ENCODE measurements at places on chromosomes 3 and 15.

GRCh38 chr15:73956743-73957135 lies 30.5 kb downstream of the LOXL1 start:
- no peak for DNase-seq

- DNase-seq: no peak
Observed at GRCh38 chr3:49658711-49659110, 15.4 kb upstream of the APEH start.

- DNase-seq: no peak
Observed at GRCh38 chr3:16888785-16889607, 4.2 kb downstream of the PLCL2 start.

DNA sequence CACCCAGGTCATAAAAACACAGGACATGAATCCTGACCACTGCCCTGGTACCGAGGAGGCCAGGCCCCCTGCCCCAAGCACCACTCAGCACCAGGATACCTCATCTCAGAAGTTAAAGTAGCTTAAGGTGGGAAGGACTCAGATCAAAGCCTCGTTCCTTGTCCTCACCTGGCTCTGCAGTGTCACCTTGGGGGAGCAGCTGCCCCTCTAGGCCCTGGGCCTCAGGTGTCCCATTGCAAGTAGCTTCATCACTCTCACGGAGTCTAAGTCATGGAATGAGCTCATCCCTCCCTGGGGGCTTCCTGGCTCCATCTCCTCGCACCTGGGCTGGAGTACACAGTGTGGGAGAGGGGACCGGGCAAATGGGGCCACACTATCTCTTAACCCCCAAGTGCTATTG lies 148.0 kb downstream of the TPRA1 start:
- peak; percentile 47 for DNase-seq

GRCh38 chr15:36232491-36232890 lies 346.9 kb upstream of the CDIN1 start:
- DNase-seq: no peak

DNA sequence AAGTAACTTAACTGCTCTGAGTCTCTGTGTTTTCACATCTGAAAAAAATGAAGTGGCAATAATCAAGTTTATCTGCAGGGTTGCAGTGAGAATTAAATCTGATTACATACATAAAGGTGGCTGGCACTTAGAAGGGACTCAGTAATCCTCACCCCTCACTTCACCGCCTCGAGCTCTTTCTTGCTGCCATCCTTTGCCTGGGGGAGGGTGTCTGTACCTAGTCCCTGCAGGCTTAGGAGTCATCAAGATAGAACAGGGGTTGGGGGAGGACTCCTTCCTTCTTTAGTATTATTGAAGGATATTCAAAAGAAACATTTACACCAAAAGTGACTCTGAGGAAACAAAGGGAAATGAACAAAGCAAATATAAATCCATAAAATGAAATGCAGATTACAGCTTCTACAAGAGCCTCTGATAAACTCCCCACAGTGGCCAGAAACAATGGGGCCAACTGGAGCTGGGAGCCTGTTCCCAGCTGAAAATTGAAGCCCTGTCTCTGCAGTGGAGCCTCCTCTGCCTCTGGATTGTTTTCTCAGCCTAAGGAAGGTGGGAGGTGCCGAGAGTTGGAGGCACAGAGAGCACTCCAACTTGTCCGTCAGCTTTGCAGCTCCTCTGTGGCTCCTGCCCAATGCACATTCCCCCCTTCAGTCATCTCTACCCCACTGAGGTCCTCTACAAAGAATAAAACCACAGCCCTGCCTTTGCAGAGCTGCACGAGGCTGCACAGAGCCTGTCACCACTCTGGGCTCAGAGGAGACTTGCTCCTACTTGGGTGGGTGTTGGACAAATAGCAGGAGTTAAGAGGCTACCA lies 41.8 kb downstream of the CRYGS start:
- no peak for DNase-seq

GRCh38 chr3:55721716-55722484 lies 234.8 kb upstream of the WNT5A start:
- DNase-seq: no peak

DNA sequence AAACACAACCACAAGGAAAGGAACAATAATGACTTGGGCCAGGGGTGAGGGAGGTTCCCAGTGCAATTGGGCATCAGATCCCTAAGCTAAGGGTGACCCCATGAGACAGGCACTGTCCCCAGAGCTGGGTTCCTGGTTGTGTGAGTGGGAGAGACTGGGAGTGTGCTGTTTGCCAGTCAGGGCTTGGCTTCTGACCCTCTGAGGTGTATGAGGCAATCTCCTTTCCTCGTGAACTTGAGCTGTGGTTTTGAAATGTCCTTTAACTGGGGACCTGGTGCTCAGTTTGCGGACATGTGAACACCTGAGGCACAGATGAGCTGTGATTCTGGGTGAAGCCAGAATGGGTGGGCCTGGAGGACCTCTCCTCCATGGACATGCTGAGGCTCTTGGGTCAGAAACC lies 58.5 kb upstream of the PLXNA1 start:
- no peak for DNase-seq

DNA sequence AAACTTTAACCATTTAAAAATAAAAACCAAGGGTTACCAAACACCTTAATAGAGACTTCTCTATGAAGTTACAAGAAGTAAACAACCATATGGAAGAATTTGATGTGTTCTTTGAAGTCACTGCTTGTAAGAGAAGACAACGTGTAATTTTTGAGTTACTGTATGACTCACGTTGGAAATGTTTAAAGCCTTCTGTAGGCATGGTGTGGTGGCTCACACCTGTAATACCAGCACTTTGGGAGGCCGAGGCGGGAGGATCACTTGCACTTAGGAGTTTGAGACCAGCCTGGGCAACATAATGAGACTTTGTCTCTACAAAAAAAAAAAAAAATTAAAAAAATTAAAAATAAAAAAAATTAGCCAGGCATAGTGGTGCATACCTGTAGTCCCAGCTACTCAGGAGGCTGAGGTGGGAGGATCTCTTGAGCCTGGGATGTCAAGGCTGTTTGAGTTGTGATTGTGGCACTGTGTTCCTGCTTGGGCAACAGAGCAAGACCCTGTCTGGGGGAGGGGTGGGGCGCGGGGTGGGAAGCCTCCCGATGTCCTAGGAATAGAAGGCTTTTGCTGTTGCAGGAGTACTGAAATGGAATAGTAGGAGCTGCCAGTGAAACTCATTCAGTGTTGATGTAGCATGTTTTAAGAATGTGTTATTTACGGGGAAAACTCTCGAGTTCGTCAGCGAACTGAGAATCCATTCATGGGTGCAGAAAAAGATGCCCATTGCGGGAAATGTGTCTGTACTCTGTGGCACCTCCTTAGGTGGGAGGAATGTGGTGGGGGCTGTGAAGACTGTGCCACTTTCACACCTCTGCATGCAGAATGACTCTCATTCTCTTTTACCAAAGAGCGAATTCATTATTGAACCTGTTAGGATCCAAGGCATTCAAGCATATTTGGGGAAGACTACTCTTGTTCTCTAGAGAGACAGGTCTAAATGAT lies 134.2 kb downstream of the FNDC3B start:
- DNase-seq: no peak

GRCh38 chr3:11845651-11846050 lies 1.0 kb downstream of the TAMM41 start:
- no peak for DNase-seq

DNA sequence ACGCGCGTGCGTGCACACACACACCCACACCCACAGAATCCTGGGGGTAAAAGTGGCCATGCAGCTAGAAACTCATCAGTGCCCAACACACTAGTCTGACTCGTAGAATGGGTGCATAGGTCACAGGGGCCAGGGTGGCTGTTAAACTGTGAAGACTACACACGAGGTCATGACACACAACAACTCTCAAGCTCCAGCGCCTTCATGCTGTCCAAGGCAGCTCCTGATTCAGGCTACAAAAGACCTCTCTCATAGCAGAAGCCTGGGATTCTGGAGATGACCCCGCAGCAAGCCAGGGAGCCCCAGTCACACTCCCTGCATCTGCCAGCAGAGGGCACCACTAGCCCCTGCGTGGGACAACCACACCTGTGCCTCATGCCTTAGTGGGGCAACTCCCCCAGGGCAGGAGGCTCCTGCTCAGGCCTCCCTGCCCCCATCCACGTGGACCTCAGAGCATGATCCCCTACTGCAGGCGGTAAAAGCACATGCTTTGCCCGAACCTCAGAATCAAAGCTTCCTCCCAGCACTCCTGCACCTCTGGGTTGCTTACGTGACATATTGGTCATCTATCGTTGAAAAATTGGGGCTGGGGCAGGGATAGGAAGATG lies 93.1 kb downstream of the LRIG1 start:
- DNase-seq: peak; percentile 83

DNA sequence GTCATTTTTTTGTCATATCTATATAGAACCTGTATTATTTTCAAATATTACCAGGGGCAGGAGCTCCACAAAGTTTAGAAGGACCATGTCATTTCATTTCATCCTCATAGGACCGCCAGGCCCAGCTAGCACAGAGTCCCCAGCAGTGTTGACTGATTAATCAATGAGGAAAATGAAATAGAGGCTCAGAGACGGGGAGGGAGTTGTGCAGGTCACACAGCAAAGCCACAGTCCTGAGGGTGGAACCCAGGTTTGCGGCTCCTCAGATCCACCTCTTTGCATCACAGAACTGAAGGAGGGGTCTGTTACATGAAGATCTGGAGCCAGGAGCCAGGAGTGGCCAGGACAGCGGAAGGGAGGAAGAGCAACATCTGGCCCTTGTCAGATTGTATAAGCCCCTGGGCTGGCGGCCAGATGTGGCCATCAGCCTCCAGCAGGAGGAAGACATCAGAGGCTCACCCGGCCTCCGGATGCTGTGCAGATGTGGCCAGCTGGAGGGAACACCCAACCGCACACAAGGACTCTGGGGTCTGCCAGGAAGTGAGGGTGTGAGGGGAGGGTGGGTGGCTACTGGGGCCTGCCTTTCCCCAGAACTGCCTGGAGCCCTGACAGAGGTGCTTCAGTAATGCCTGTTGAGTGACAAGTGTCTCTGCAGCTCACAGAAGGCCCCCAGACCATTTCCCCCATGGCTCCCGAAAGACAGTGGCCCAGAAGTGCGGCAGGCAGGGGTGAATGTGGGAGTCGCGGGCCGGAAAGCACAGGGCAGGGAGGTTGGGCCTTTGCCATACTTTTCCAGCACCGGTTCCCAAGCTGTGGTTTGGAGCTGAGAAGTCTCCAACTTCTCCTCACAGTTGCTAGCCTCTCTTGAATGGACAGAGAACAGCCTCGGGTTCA lies 21.3 kb downstream of the EFCC1 start:
- no peak for DNase-seq

DNA sequence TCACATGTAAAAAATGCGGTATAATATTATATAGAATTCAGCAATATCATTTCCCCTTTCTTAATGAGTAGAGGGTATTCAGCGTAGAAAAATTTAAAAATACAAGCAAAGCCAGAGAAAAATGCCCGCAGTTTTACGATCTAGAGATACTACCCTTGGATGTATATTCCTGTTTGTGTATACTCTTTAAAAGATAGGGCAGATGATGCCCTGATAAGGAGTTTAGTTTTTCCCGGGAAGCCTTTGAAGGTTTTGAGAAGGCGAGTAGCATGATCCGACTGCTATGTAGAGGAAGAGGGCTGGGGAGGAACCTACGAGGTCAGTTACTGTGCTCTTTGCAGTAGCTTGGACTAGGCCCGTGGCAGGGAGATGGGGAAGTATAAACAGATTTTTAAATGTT lies 1.2 kb downstream of the YEATS2 start:
- DNase-seq: no peak

GRCh38 chr15:59532770-59533379 lies 78.7 kb upstream of the GCNT3 start:
- DNase-seq: no peak

DNA sequence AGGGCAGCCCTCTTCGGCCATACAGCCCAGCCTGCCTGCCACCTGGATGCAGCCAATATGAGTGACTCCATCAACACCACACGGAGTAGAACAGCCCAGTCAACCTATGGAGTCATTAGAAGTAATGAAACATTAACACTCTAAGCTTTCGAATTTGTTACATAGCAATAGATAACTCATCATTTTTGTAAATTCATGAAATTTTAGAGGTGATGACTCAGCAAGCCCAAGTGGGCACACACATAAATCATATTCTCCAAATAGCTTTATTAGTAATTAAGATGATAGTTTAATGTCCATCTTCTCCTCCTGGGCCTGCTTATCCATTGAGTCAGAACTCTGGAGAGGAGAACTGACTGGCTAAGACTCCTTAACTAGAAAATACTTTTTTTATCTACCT lies 335.0 kb upstream of the KCNH8 start:
- no peak for DNase-seq

GRCh38 chr15:76986743-76987142 lies 8.2 kb upstream of the PSTPIP1 start:
- DNase-seq: no peak

DNA sequence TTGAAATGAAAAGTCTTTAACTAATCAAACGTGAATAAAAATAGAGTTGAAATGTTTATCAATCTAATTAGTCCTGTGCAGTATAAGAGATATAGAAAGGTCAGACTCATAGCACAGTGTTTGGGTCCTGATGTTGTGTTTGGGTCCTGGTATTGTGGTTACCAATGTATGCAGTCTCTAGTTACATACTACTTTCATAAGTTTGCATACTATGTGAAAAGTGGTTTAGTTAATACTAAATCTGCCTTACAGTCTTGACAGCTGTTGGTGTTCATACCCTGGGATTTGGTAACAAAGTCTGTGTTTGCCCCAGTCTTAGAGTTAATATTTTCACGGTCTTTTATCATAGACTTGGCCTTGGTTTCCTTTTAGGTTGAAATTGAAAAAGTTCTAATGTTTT lies 41.7 kb downstream of the KIF15 start:
- DNase-seq: no peak

DNA sequence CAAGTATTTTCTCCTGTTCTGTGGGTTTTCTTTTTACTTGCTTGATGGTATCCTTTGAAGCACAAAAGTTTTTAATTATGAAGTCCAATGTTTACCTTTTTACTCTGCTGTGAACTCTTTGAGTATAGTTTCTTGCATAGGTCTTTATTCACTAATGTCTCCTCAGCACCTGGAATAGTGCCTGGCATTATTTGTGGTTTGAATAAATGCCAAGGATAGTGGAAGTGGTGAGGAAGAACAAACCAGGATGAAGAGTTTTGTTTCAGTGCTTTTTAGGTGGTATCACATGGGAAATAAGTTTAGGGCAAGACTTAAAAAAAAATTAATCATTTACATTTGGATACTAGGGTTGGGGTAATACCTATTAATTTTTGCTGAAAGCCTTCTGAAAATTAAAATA lies 25.7 kb downstream of the GPD1L start:
- DNase-seq: no peak

- DNase-seq: no peak
Observed at GRCh38 chr15:44598892-44599291, 61.9 kb downstream of the EIF3J start.

DNA sequence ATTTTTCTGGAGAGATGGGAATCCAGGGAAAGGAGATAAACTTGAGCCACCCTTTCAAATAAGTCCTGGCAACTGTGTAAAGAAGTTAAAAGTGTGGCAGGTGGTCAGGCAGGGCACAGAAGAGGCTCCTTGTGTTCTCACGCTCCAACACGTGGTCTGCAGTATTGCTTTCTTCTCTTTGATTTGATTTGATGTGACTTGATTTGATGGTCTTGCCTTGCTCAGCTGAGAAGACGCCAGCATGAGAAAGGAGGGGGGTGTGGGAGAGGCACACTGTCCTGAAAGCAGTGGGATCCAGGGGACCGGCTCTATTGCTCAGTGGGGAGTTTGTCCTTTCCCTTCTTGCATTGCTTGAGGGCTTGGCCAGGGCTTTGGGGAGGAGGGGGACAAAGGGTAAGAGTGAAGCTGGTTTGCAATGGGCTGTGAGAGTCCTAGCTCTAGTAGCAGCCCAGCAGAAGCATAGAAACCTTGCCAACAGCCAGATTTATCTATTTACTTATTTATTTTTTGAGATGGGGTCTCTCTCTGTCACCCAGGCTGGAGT lies 25.7 kb upstream of the NEO1 start:
- DNase-seq: no peak

GRCh38 chr3:184687363-184688015 lies 24.4 kb downstream of the MAGEF1 start:
- no peak for DNase-seq

- no peak for DNase-seq
Observed at GRCh38 chr3:35064761-35065160, 574.6 kb upstream of the ARPP21 start.

Data from type B pancreatic cell (in vitro differentiated cells).